ENCODE measurements at places on chromosomes 1 and 21. TPM values are rescaled to one million over a fixed set of nuclear protein-coding genes. Genes with fewer than 3 reads are reported as not detected.
A peak's percentile ranks its signal among the peaks of the same experiment; 100 is the strongest.

- peak; percentile 100 for DNase-seq
These were observed 27.2 kb downstream of the ERI3 start for GRCh38 chr1:44327679-44328491.

DNA sequence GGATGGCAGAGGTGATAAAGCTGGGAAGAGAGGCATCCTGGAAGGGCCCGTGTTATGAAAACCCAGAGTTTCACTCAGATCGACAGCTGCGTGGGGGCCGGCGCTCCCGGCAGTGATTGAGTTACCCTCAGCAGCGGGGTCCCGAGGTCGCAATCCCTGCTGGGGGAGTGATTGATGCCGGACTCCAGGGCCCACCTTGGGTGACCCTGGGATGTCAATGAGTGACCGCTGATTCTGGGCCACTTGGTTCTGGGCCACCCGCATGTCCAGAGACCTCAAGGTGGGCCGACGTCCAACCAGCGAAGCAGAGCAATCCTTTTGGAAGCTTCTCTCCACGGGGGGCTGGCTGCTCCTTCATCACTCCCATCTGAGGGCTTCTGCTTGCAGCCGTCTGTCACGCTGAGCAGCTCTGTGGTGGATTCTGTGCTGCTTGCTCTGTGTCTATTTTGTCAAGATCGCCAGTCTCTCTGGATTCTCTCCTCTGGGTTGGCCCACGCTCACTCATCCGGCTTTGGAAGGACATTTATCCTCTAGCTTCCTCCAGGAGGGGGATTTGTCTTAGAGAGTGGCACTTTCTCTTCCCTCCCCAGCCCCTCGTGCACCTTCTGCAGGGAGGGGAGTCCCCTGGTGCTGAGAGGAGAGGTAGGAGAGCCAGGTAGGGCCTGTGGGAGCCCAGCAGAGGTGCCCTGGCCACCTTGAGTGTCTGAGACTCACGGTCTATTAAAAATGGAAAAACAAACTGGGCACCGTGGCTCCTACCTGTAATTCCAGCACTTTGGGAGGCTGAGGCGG is 110.9 kb upstream of the C1orf174 start:
- DNase-seq, result no peak

The WNT9A gene
- total RNA-seq, result 1.8 TPM

DNA sequence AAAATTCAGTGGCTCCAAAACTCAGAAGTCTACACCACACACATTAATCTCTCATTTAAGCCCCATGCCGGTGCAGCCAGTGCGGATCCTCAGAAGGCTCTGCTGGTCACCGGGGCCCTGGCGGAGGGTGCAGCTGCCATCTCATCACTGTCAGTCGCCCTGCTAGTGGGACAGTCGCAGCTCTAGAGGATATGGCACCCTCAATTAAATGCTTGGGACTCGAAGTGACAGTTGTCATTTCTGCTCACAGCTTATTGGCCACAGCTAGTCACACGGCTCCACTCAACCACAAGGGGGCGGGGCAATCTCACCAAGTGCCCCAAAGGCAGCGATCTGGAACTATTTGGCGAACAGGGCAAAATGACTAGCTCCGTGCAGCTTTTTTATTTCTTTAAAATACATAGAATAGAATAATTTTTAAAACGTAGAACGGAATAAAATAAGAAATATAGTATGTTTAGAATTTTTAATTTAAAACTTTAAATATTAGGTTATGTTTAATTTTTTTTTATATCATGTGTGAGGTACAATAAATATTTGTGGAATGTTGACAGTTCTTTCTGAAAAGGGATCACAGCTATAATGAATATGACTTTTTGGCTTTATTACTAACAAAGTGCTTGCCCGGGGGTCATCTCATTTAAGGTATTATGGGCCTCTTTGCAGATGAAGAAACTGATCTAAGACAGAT is 8.0 kb upstream of the MAN1C1 start:
- DNase-seq, result peak; percentile 82

The PLD5 gene
- total RNA-seq, result not detected
